Activated CD4-positive, alpha-beta memory T cell treated with anti-CD3 and anti-CD28 coated beads, Interleukin-2, amount 10 ng/mL, durations not matched to agents 7 days and 5 days (primary cell): ENCODE measurements at places on chromosomes 1 and 21.
A peak's percentile ranks its signal among the peaks of the same experiment; 100 is the strongest.

- no peak for DNase-seq
Measured at GRCh38 chr1:159953536-159954515, at the start of gene SLAMF9. Gene SLAMF9 (minus strand): TSS chr1:159954237. CDS start chr1:159954137, 100 bp downstream.

GRCh38 chr1:165851034-165851658, 23.7 kb downstream of the UCK2 start:
- peak; percentile 34 for DNase-seq

GRCh38 chr1:226029093-226029496, 30.0 kb upstream of the SDE2 start:
- no peak for DNase-seq

GRCh38 chr1:26826261-26827105, at the start of gene ZDHHC18:
Gene ZDHHC18 (plus strand): TSS chr1:26826688. CDS start chr1:26826805, 117 bp downstream.
- peak; percentile 78 for DNase-seq

DNA sequence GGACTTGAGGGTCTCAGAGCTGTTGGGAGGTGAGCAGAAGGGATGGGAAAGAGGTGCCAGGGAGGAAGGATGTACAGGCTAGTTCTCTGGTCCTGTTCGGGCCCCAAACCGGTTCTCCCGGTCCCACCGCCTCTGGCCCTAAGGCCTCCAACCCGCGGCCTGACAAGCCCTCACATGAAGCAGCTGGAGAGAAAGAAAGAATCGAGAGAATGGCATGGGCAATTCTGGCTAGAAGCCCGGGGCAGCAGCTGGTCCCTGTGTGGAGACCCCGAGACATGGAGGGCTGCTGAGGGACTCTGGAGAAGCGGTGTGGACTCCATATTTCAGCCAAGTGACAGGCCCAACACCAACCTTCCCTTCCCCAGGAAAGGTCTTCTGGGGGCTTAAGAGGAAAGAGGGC, 730 bp downstream of the CDC42SE1 start:
- DNase-seq = peak; percentile 27

GRCh38 chr1:162081316-162081715, 11.8 kb downstream of the NOS1AP start:
- no peak for DNase-seq

- no peak for DNase-seq
Measured at GRCh38 chr1:97192872-97193572, 471.4 kb downstream of the PTBP2 start.

- DNase-seq = no peak
Measured at GRCh38 chr1:93720956-93721626, 39.5 kb upstream of the BCAR3 start.

GRCh38 chr1:234310460-234310817, 62.8 kb upstream of the COA6 start:
- DNase-seq = no peak

DNA sequence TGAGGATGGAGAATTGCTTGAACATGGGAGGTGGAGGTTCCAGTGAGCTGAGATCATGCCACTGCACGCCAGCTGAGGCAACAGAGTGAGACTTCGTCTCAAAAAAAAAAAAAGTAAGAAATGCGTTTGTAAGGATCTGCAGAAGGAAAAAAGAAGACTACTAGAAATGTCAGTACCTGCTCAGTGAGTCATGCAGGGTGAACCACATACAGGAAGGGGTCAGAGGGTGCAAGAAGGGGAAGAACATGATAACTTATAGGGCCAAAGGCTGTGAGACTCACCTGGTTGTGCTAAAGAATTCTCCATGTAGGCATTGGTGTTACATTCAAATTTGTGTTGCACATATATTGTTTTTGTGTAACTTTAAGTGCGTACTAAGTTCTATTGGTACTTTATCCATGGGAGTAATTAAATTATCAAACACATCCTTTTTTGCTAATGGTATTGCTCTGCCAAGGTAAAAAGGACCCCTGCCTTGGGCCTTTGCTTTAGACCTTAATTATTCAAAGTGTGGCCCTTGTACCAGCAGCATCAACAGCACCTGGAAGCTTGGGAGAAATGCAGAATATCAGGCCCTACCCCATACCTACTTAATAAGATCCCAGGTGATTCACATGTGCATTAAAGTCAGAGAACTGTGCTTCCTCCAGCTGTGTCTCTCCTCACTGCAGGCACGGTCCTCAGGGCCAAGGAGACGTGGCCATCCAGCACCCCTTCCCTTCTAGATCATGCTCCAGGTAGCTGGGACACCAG, 96.4 kb upstream of the PPP2R5A start:
- DNase-seq = peak; percentile 59

GRCh38 chr1:33142483-33143064, 39.3 kb downstream of the TRIM62 start:
- no peak for DNase-seq
